AG04450 (cell line): ENCODE measurements at places on chromosomes 7 and 10. TPM values are rescaled to one million over a fixed set of nuclear protein-coding genes. Genes with fewer than 3 reads are reported as not detected.

The MYPN gene
- polyA plus RNA-seq = 2.6 and 2.9 TPM in 2 replicates

The IQUB gene
- polyA plus RNA-seq = 0.06 and 0.15 TPM in 2 replicates

The ENTPD1 gene
- polyA plus RNA-seq = 0.06 and 0.07 TPM in 2 replicates

The OR13A1 gene
- not detected in 2 replicates for polyA plus RNA-seq

The SYNPO2L gene
- polyA plus RNA-seq = 0.02 and 0.05 TPM in 2 replicates
